Renal pelvis (tissue), 12 donors: ENCODE measurements at places on chromosomes 16 and 17. TPM values are rescaled to one million over a fixed set of nuclear protein-coding genes. Genes with fewer than 3 reads are reported as not detected.

CHST5 gene
- polyA plus RNA-seq, result 0.47 TPM

CMTM2 gene
- polyA plus RNA-seq, result 0.61 TPM

SPATA22 gene
- polyA plus RNA-seq, result 0.38 TPM

DNA sequence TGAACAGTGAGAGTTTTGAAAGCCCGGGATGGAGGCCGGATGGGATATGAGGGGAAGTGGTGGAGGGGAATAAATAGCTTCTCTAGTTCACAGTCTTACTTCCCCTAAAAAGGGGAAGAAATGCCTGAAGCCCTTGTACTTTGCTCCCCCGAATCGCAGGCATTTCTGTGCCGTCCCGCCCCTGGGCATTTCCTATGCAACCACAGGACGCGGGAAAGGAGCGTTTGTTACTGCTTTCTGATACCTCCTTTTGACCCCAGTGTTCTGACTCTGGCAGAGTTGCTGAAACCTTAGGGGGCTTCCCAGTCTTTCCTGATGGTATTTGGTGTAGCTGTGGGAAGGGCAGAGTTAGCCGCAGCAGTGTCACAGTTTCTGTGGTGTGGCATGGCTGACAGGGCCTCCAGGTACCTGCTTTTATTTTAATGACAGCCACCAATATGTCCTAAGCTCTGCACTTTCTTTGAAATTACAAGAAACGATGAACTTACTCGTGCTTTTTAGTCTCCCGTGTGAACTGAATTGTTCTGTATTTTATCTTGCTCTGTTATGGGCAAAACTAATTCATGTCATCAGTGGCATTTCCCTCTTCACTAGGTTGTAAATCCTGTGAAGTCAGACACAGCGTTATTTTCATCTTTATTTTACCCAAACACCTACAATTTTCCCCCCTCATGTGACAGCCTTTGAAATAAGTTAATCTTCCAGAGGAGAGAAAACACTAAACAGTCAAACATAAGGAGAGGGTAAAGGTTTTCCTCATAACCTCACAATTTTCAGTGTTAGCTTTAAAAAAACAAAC is 27.1 kb downstream of the USP10 start:
- no peak for DNase-seq

DNA sequence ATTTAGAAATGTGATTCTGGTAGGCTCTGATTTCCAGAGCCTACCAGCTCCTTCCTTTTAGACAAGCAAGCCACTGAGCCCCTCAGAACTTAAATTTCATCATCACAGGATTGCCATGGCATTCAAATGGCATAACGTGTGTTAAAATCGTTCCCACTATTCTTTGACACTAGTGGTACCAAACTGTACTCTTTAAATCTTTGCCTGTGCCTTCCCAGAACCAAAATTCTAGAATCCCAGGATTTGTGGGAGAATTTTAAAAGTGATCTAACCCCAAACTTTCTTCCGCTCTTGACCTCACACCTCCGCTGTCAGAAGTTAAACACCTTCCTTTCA is 287 bp upstream of the INTS2 start:
- DNase-seq, result no peak

DNA sequence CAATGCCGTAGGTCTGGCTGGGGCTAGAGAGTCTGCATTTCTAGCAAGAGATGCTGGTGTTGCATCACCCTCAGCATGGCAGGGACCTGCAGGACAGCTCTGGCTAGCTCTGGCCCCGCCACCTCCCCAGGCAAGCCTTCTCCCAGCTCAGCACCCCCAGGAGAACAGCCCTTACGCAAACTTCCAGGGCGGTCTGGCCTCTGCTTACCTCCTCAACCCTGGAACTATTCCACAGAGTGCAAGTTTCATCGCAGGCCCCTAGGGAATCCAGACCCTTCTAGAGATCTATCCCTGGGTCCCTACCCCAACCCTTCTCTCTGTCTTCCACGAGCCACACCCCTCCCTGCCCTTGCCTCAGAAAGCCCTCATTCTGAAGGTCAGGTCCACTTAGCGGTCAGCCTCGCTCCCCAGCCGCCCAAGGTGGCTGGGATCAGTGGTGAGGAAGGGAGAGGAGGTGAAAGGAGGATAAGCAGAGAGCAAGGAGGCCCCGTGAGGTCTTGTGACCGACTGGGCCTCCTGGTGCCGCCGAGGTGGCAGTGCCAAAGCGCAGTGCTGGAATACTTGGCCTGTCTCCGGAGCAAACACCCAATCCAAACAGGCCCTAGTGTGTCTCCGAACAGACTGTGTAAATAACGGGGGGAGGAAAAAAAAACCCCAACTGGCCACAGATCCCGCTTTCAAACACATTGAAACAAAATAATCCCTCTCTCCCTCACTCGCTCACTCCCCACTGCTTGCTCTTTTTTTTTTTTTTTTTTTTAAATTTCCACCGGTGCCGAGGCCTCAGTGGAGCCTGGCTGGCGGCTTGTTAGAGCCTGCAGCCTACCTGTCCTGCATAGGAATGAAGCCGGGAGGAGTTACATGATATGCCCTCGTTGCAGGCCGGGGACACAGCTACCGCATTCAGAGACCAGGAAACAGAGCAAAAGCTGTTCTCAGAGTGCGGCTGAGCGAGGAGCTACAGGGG is 380.9 kb downstream of the SOX9 start:
- no peak for DNase-seq

- no peak for DNase-seq
Measured at GRCh38 chr17:19978209-19978802, 678 bp upstream of the AKAP10 start.

- DNase-seq, result peak; percentile 74
Measured at GRCh38 chr17:36901506-36901905, 35.8 kb upstream of the LHX1 start.

- no peak for DNase-seq
Measured at GRCh38 chr17:47295037-47295873, 28.5 kb upstream of the EFCAB13 start.

DNA sequence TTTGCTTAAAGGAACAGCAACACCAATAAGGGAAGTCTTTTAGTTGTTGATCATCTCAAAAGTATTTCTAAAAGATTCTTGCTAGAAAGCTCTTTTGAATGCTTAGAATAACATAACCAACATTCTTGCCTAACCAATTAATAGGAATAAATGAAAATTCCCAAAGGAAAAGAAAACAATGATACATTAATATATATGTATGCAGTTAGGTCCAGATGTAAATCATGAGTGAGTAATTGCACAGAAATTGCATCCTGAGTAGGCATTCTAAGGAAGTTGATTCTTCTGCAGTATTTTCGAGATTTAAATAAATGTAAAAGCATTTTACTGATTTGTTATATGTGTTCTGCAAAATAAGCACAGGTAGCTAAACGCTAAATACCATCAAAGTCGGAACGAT is 22.1 kb downstream of the COX10 start:
- DNase-seq, result no peak
